Fibroblast of skin of back (primary cell): ENCODE measurements at places on chromosomes 3 and 15.

DNA sequence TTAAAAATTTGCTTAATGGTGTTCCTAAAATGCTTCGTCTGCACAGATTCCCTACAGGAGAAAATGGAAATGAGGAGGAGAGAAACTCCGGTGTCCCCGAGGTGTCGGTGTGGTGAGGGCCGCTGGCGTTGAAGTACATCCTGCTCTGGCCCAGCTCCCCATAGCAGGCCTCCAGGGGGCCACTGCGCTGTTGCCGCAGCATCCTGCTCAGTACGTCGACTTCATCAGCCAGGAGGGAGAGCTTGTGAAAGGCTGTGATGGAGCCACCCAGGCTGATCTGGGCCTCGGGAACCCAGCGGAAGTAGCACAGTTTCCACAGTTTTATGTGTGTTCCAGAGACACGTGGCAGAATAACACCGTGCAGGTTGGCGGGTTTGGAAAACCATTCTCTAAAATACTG, 37.8 kb downstream of the FAN1 start:
- DNase-seq, result no peak

GRCh38 chr15:101122266-101122665, 129.6 kb downstream of the CHSY1 start:
- DNase-seq, result no peak

DNA sequence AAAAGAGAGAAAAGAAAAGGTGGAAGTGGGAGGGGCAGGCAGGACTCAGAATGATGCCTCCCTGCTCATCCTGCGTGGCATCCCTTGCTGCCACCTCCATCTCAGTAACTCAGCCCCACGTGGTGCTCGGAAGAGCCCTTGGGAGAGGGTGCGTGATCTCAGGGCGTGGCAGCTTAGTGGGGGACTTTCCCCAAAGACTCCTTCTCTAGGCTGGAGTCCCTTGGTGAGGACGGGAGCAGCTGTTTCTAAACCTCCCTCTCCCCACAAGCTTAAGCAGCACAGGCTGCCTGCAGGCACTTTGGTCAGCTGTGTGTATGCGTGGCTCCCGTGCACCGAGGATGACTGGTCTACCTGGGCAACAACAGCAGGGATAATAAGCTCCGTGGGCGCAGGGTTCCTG, 7.4 kb upstream of the ANPEP start:
- no peak for DNase-seq

DNA sequence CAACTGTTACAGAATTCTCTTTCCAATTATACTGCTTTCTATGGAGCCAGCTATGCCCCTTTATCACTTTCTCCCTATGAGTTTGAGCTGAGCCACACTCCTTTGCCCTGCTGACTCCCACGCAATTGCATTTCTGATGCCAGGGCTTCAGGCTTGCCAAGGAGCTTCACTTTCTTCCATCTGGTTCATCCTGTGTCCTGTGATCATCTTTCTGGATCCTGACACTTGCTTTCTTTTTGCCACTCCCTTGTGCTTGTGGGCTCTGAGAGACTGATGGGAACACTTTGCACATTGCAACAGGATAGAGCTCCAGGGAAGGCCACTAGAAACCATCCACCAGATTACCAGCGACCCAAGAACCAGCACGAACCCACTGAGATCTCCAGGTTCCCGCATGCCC, 77.0 kb upstream of the SEC13 start:
- no peak for DNase-seq

GRCh38 chr15:92625251-92625980, 30.2 kb downstream of the FAM174B start:
- peak; percentile 84 for DNase-seq

DNA sequence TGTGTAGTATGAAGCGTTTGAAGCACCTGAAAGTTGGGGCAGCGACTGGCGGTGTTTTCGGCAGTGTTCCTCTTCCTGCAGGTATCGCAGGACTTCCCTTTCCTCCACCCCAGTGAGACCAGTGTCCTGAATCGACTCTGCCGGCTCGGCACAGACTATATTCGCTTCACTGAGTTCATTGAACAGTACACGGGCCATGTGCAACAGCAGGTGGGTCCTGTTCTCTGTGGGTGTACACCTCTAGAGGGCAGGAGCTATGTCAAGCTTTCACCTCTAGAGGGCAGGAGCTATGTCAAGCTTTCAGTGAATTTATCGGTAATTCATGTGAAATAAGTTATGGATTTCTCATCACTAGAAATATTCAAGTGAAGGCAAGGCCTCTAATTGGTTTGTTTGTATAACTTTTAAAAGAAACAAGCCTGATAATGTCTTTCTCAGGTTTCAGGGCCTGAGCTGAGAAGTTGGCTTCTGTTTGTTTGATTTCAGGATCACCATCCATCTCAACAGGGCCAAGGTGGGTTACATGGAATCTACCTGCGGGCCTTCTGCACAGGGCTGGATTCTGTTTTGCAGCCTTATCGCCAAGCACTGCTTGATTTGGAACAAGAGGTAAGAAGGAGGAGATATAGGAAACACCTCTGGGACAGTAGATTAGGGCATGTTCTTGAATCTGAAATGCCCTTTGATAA, 5.3 kb downstream of the TUBGCP4 start:
- DNase-seq, result peak; percentile 27

DNA sequence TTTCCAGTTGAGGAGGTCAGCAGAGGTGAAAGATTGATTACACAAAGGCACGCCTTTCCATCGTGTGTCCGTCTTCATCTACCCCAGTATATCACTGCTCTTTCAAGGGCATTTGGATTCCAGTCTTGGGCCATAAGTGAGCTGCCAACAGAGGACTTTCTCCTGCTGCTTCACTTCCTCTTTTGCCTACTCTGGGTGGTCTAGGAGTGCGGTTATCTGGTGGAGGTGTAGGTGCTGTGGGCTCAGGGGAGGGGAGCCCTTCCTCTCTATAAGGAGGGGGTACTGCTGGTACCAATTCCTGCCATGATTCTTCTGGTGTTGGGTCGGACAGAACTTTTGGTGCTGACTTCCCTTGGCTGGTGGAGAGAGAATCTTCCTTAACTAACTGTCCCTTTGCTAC, 83.1 kb upstream of the VEPH1 start:
- no peak for DNase-seq

DNA sequence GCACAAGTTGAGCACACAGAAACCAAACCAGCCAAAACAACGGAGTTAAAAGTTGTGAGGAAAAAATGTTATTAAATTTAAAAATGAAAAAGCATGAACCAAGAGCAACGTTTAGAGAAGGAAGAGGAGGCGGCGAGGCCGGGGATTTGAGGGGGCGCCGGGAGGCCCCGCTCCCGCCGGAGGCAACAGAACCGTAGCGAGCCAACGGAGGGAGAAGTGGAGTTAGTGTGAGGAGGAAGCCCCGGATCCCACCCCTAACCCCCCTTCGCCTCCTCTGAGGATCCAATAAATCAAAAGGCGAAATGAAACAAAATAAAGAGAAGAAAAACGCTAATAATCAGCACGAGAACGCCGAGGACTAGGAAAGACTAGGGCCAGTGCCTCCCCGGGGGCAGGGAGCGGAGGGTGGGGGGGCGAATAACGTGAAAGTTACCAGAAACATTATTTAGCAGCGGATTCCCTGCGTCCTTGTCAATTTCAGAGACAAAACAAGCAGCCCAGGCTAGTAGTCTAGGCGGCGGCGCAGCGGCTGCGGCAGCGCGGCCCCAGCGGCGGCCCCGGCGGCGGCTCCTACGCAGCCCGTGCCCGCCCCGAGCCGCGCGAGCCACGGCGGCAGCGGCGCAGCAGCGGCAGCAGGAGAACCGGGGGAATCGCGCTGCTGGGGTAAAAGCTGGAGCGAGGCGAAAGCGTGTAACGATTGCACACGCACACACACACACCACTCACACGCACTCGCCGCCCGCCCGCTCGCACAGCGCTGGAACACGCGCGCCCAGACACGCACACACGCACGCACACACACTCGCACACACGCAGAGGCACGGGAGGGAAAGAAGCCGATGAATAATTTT, 1.7 kb downstream of the MEIS2 start:
- DNase-seq, result peak; percentile 50

- DNase-seq, result peak; percentile 85
Measured at GRCh38 chr15:87207990-87208580, 1048.5 kb downstream of the NTRK3 start.

- DNase-seq, result peak; percentile 96
Measured at GRCh38 chr3:30342318-30343060, 263.9 kb upstream of the TGFBR2 start.

DNA sequence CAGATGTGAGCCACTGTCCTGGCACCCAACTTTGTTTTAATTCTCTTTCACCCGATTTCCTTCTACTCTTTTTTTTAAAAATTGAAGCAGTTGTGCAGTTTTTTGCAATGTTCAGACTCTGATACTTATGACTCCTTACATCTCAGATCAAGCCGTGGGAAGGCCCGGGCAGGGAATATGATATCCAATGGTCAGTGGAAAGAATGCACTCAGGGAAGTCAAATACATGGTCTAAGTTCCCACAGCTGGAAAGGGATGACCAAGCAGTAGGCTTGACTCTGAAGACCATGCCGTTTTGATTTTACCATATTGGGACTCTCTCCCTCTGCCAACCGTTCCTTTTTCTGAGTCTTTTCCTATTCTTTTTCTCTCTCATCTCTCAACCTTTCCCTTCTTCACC, 157.2 kb downstream of the RPLP1 start:
- no peak for DNase-seq

DNA sequence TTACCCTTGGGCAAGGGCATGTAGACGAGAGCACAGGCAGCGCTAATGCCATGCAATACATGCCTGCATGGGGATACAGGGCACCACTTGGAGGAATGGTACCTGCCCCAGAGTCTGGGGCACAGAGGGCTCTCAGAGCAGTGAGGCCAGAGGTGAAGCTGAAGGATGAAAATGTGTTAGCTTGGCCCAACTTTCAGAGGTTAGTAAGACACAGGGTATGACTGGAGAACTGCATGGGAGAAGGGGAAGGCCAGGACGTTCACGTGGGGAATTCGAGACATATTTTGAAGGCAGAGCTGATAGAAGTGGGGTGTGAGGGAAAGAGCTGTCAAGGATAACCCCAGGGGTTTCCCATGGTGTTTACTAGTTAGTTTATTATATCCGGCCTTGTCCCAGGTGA, 19.6 kb downstream of the CSRNP1 start:
- no peak for DNase-seq

- no peak for DNase-seq
Measured at GRCh38 chr15:28127036-28127435, 27.9 kb upstream of the OCA2 start.

DNA sequence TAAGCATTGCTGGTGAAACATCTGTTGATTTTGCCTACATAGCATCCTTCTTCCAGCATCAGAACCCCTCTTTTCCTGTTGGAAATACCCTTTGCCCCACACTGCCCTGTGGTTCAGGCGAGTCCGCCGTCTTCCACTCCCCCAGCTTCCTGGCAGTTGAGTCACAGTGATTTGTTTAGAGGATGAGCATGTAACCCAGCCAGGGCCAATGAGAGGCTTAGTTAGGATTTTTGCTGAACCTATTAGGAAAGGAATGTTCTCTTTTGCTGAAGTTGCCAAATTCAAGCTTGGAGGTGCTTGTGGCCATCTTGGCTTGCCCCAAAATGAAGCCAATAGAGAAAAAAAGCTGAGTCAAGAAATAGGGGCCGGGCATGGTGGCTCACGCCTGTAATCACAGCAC, 19.0 kb upstream of the MEX3B start:
- DNase-seq, result peak; percentile 19

- DNase-seq, result peak; percentile 24
Measured at GRCh38 chr3:133115176-133115575, 77.0 kb downstream of the TMEM108 start.

DNA sequence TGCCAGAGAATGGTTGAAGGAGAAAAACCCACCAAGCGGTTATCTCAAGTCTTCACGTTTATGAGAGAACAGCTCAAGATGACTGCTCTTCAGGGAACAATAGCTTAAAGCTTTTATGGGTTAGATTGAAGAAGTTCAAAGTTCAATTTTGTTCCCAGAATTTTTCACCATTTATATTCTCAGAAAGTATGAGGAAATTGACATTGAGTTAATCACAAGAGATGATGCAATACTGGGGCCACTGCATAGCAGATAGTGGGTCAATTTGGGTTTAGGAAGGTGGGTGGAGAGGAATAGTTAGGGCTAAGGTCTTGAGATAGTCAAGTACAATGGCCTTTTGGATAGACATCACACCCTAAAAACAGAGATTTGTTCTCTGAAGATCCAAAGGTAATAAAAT, 539.3 kb downstream of the SQOR start:
- DNase-seq, result no peak

GRCh38 chr3:62662677-62663076, 212.5 kb downstream of the CADPS start:
- DNase-seq, result no peak

- DNase-seq, result no peak
Measured at GRCh38 chr3:13047296-13048165, 25.7 kb downstream of the IQSEC1 start.
